Body of pancreas (tissue), 4 donors: ENCODE measurements at places on chromosomes 2 and 18.

DNA sequence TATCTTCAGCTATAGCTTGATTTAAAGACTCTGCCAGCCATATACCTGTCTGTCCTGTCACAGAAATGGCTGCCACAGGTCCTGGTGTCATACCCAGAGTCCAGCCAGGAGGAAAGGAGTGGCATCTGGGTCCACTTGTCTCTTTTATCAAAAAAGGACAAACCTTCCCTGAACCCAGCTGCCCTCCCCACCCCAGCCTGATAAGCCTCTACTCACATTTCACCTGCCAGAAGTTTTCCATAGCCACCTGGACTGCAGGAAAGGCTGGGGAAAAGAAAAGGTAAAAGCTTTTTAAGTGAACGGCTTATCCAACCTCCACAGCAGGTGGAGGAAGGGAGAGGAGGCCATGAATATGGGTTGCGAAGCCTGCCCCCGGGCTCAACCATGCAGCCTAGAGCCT lies 32.8 kb downstream of the TMEM163 start:
- no peak for DNase-seq

GRCh38 chr2:2757764-2758163 lies 426.7 kb upstream of the MYT1L start:
- no peak for DNase-seq

- DNase-seq: peak; percentile 50
These were observed 50.5 kb downstream of the IMPA2 start for GRCh38 chr18:12031846-12032245.

DNA sequence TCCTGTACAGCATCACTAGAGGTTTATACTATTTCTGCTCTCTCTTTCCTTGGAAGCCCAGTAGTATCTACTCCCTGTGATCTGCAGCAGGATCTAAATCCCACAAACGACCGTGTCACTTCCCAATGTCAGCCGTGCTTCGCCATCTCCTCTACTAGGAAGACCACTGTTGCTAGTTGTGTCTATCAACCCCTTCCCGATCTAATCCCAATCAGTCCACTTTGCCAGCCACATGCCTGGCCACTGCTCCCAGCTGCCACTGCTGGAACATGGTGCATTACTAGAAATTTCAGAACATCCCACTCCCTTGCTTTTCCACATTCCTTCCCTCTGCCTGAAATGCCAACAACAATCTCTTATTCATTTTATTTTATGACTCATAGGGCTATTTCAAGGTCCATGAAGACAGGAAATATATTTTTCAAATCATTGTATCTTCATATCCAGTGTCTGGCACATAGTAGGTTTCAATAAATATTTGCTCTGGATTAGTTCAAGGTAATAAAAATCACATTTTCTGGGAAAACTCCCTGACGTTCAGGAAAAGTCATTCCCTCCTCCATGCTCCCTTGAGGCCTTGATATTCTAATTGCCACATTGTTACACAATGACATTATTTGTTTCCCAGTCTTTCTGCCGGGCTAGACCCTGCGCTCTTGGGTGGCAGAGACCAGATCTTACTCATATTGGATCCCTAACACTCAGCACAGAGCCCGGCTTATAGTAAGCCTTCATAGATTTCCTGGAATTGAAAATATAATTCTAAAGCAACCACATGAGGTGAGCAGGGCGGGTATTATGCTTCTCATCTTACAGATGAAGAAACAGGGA lies 2.1 kb upstream of the TRIB2 start:
- DNase-seq: no peak

- no peak for DNase-seq
These were observed 162.7 kb upstream of the ID2 start for GRCh38 chr2:8518979-8519668.

- no peak for DNase-seq
These were observed 95.2 kb upstream of the KLF7 start for GRCh38 chr2:207260947-207261346.

DNA sequence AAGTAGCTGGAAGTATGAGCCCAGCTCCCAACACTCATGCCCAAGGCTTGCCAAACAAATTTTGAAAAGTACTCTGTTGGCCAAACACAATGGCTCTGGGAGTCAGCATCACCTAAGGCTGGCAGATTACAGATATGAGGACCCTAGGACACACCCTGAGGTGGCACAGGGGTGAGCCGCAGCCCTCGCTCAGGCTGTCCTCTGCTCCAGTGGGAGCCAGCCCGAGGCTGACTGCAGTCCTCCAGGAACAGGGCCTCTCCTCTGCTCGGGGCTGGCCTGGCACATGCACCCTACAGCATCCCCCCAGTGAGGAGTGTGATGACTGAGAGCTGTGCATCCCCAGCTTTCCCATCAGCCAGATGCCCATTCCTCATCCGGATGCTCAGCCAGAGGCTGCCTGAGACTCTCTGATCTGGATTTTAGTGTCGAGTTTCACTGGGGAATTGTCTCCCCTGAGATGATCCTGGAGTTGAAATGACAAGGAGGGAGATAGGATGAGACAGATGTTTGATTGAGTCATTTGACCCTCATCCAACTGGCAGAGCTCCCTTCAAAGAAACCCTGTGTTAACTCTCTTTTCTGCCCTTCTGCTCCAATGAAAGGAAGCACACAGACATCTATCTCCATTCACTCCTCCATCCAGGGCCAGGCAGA lies 269.3 kb upstream of the NCKAP5 start:
- DNase-seq: no peak

DNA sequence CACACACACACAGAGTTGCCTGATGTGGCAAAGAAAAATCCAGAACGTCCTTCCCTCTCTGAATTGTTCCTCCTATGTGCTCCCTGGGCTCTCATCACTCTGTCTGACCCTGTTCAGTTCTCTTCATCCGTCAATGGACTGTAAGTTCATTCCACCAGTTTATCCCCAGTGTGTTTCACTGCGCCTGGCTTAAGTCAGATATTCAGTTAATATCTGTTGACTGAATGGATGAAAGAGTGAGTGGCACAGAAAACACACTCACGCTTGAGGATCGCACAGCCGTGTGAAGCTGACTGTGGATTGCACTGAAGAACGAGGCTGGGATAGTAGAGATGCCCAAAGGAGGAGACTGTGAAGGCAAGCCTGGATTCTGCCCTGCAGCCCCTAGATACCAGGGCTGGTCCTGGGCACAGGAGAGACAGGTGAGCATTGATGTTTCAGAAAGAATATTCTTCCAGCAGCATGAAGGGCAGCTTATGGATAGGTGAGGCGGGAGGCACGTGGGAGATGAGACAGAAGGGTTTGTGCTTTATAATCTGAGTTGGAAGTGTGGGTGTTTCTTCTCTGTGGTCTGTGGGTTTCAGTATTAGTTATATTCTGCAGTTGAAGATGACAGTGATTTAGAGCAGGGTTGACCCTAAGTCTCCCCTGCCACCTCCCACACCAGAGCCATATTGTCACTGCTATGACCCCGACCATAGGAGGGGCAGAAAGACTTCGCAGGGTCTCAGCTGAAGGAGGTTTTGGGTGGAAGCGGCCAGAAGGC lies 129.9 kb downstream of the SOCS6 start:
- no peak for DNase-seq

- no peak for DNase-seq
These were observed 108.3 kb downstream of the MGAT5 start for GRCh38 chr2:134362152-134362668.

DNA sequence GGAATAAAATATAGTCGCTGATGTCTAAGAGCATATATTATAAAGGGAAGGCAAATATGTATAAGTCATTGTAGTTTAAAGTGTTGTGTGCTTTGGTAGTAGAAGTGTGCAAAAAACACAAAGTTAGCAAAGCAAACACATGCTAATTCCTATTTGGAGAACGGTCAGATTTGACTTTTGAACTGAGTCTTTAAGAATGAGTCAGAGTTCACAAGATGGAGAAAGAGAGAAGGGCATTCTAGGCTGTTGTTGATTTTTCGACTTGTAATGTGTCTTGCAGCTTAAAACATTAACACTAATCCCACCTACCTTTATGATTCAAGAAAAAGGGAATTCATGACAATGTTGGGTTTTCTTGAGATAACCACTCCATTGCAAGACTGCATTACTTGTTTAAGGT lies 98.1 kb downstream of the CRIM1 start:
- DNase-seq: no peak

DNA sequence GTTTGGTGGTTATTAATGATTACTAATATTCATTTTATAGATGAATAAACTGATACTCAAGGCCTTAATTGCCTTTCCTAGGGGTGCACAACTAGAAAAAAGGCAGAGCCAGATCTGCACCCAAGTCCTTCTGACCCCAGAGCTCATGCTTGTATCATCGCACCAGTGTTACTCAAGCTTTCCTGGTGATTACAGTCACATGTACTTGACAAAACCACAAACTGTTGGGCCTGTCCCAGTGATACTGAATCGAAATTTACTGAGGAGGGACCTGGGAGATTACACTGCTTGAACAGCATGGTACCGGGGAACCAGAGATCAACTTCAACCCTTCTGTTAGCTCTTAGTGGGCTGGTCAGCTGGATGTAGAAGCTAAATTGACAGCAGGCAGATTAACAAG lies 33.7 kb downstream of the FASTKD2 start:
- DNase-seq: no peak

- no peak for DNase-seq
These were observed 132.6 kb upstream of the RBBP8 start for GRCh38 chr18:22800551-22800951.

GRCh38 chr2:136909777-136910176 lies 144.4 kb downstream of the THSD7B start:
- no peak for DNase-seq

DNA sequence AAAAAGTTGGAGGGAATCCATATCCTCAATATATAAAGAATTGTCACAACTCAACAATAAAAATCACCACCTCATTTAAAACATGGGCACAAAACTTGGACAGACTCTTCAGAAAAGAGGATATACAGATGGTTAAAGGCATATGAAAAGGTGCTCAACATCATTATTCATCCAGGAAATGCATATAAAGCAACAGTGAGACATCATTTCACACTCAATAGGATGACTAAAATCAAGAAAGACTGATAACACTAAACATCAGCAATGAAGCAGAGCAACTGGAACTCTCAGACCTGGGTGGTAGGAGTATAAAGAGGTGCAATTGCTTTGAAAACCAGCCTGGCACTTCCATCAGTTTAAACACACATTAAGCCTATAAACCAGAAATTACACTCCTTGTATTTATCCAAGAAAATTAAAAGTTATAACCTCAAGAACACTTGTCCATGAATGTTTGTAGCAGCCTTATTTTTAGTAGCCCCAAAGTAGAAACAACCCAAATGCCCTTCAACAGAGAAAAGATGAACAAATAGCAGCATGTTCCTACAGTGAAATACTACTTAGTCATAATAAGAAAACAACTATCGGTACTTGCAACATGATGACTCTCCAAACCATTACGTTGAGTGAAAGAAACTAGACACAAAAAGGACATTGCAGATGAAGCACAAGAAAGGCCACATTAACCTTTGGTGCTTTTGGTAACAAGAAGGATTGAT lies 79.1 kb upstream of the TANC1 start:
- no peak for DNase-seq

GRCh38 chr2:194182888-194183287 lies 1474.1 kb upstream of the SLC39A10 start:
- no peak for DNase-seq

DNA sequence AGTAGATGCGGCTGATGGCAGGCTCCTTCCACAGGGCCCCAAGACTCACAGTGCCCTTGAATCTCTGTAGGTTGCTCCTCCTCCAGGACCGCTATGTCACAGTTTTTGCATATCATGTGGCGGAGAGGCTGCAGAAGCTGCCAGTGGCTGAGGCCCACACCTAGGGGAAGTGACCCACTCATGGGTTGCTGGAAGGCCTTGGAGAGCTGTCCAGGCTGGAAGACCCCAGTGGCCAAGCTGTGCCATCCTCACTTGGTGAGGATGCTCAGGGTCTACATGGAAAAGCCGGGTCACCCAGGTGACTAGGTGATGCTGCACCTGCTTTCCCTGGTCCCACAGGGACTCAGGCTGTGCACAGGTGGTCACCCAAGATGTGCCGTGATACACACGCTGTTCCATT lies 90.6 kb downstream of the SEPTIN10 start:
- no peak for DNase-seq

DNA sequence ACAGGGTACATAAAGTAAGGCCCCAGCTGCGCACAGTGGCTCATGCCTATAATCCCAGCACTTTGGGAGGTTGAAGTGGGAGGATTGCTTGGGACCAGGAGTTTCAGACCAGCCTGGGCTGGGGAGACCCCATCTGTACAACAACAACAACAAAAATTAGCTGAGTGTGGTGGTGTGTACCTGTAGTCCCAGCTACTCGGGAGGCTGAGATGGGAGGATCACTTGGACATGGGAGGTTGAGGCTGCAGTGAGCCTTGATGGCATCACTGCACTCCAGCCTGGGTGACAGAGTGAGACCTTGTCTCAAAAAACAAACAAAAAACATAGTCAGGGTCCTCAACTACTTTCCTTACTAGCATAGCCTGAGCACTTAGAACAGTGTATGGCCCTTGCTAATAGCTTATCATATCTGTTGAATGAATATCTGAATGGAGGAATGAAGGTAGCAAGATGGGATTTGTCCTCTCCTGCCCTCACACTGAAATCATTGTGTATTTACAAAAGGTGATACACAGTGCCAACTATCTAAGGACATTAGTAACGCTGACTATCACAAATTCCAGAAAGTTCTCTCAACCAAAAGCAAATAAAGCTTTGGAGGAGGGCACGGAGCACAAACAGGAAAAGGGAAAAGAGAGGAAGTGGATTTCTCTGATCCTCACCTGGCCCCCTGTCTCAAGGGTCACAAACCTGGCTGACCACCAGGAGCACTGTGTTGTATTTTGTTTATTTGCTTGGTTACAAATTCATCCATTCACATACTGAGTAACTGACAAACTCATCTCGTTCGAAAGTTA lies 38.1 kb downstream of the L3MBTL4 start:
- no peak for DNase-seq

DNA sequence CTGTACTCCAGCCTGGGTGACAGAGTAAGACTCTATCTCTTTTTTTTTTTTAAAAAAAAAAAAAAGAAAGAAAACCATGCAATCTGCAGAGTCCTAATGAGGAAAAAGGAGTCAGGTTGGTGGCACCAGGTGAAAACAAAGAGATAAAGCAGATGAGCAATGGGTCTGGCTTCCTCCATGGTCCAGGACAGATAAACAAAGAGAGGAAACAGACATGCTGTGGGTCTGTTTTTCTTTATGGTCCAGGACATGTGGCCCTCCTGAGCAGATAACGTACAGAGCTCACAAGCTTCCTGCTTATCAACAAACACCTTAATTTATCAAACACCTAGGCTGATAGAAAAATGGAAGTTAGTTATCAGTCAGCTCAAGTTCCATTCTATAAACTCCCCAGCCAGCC lies 24.4 kb upstream of the TUBB6 start:
- DNase-seq: no peak

DNA sequence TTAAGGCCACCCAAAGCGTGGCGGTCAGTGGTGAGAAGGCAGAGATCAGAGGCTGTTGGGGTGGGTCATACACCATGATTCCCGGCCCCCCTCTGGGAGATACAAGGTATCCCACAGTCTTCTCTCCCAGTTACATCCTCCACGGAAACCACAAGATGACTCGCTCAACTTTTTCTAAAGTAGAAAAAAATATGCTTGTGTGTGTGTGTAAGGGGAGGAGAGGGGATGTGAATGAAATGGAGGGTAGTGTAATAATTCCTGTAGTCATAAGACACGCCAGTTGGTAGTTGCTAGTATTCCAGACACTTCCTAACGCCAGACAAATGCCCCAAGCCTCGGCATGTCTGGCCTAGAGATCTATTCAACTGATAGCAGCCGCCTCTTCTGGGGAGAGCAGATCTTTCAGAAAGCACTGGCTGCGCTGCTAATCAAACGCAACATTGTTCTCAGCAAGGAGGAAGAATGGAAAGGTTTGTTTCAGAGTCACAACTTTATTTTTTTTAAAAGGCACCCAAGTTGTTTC lies 143.5 kb downstream of the TGIF1 start:
- no peak for DNase-seq

- no peak for DNase-seq
These were observed 501.8 kb upstream of the RAB12 start for GRCh38 chr18:8107426-8107825.

- DNase-seq: no peak
These were observed 61.7 kb downstream of the CERS6 start for GRCh38 chr2:168517816-168518215.
